Activated T-helper 17 cell treated with anti-CD3 and anti-CD28 coated beads, Interleukin-2, amount 50 U/mL, for 72 hours (primary cell): ENCODE measurements at places on chromosomes 3 and 15. TPM values are rescaled to one million over a fixed set of nuclear protein-coding genes. Genes with fewer than 3 reads are reported as not detected.

DNA sequence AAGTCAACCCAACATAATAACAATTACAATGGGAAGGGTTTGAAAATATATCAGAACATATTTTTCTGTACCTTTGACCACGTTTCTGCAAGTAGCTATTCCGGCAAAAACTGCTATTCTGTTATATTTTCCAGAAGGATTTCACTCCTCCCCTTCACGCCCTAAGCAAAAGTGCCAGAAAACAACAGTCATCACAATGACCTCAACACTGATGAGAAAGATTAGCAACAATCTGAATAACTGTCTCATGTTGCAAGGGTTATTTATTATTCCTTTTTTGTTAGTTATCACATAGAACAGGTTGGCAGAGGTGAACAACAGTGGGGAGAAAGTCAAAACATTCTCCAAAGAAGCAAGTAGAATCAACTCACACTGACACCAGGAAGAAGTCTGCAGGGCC, 269.4 kb upstream of the ARRDC4 start:
- no peaks in the 10 kb centered on the region for H3K27me3 ChIP-seq
- H3K36me3 ChIP-seq, result no peaks in the 10 kb centered on the region
- no peak overlapping the region for H3K4me3 ChIP-seq
- H3K27ac ChIP-seq, result no peak overlapping the region

The SLC22A14 gene
- total RNA-seq, result 0.11 TPM

- H3K4me1 ChIP-seq, result peaks cover 11% of the 10 kb centered on the region
- H3K27me3 ChIP-seq, result no peaks in the 10 kb centered on the region
- H3K27ac ChIP-seq, result peak overlapping the region; percentile 79
- no peaks in the 10 kb centered on the region for H3K36me3 ChIP-seq
- peak; percentile 23 for ATAC-seq
Observed at GRCh38 chr15:69666921-69667811, 214.5 kb downstream of the RPLP1 start.

- H3K27me3 ChIP-seq, result no peaks in the 10 kb centered on the region
- no peaks in the 10 kb centered on the region for H3K36me3 ChIP-seq
- no peak overlapping the region for H3K27ac ChIP-seq
- no peak for ATAC-seq
- no peak overlapping the region for H3K4me3 ChIP-seq
Observed at GRCh38 chr3:36178018-36178417, 202.3 kb upstream of the STAC start.

DNA sequence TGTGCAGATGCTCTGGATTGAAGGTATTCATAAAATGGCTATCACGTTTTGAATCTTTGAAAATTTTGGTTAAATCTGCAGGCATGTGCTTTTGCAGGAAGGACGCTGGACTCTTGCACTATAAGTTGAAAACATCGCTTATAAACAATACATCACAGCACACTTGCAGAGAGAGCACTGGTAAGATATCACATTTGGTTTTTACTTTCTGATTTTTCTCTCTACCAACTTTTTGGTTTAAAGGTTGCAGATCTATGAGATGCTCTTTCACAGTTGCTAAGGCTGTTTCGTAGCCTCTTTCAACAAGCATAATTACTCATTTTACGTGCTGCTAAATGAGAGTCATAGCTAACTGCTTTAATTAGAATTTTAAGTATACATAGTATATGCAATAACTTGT, 724.4 kb upstream of the ARRDC4 start:
- H3K4me3 ChIP-seq, result no peak overlapping the region
- H3K27ac ChIP-seq, result no peak overlapping the region
- H3K4me1 ChIP-seq, result peaks cover 3% of the 10 kb centered on the region
- no peaks in the 10 kb centered on the region for H3K36me3 ChIP-seq
- H3K27me3 ChIP-seq, result no peaks in the 10 kb centered on the region

DNA sequence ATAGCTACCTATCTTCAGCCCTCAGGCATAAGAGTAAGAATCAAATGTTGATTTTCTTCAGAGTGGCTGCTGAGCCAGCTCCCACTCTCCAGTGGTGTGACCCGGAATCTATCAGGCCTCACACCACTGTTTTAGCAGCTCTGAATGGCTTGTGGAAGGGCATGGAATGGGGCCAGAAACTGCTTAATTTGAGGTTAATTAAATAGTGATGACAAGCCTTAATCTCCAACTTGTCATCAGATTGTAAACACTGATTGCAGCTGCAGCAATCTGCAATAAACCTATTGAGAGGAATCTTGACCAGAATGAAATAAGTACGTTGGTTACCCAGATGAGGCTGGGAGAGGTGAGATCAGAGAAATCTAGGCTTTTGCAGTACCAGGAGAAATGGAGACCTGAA, 317.4 kb downstream of the FHIT start:
- no peak for ATAC-seq
- H3K27ac ChIP-seq, result no peak overlapping the region
- H3K4me3 ChIP-seq, result no peak overlapping the region
- H3K4me1 ChIP-seq, result no peaks in the 10 kb centered on the region

The PRSS50 gene
- not detected for total RNA-seq

The RAP2B gene
- total RNA-seq, result 18.9 TPM

The SCN5A gene
- 0.85 TPM for total RNA-seq

DNA sequence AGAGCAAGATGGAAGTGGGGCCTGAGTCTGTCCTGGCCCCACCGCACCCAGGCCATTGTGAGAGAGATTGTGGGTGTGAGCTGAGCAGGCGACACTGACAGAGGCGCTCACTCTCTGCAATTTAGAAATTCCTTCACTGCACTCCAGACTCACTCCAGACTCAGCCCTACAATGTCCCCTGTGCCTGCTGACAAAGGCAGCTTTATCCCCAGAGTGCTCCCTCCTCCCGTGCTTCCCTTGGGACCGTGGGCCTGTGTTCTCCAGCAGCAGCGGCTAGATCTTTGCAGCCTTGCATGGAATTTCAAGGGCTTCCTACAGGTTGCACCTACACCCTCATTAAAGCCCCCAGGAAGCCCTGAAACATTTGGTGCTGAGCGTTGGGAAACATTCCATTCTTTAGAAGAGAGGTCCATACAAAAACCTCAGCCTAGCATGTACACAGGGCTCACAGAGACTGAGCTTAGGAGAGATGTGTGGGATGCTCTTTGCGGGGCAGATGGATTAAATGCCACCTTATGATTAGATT, 1.3 kb upstream of the IL16 start:
- H3K36me3 ChIP-seq, result no peaks in the 10 kb centered on the region
- H3K4me1 ChIP-seq, result no peaks in the 10 kb centered on the region
- no peak overlapping the region for H3K4me3 ChIP-seq
- H3K27me3 ChIP-seq, result peaks cover 28% of the 10 kb centered on the region
- no peak overlapping the region for H3K27ac ChIP-seq

DNA sequence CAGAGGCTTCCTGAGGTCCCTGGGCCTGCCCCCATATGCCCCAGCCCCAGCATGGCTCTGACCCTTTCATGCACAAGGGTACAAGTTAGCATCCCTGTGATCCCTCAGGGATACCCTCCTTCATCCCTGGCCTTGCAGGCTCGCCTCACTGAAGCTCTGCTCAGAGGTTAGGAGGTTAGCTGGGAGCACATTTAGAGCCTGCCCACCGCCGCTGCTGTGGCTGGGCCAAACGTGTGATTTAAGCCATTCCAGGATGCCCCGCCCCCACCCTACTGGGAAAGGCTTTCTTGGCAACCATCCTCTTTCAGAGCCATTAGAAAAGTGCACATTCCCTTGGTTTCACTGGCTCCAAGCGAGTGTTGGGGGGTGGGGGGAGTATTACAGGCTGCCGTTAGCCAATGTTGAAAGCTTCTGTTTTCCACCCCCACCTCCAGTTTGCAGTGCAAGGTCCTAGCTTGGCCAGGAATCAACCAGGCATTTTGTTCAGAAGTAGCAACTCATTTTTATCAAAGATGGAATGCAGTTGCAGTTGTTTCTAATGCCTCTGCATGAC, 6.3 kb upstream of the HES1 start:
- no peak overlapping the region for H3K4me3 ChIP-seq
- H3K27me3 ChIP-seq, result peaks cover 35% of the 10 kb centered on the region
- H3K36me3 ChIP-seq, result no peaks in the 10 kb centered on the region
- ATAC-seq, result no peak

DNA sequence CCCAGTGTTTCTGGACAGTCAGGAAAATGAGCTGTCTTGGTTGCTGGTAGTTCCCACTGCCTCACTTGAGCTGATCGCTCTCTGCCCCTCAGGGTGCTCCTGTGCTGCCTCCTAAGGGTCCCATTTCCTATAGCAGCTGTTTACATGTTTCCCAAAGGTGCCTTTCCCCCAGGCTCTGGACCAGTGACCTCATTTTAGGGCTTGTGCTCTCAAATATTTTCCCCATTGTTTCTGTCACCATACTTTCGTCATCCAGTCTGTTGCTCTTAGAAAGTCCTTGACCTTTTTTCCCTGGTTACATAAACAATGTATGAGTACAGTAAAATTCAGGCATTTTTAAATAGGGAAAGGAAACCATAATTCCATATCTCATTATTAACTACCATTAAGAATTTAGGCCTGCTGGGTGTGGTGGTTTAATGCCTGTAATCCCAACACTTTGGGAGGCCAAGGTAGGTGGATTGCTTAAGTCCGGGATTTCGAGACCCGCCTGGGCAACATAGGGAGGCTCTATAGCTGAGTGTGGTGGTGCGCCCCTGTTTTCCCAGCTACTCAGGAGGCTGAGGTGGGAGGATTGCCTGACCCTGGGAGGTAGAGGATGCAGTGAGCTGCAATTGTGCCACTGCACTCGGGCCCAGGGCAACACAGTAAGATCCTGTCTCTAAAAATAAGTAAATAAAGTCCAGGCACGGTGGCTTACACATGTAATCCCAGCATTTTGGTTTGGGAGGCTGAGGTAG, 11.7 kb downstream of the RAD54L2 start:
- peaks cover 48% of the 10 kb centered on the region for H3K36me3 ChIP-seq
- no peaks in the 10 kb centered on the region for H3K27me3 ChIP-seq
- H3K4me1 ChIP-seq, result peaks cover 5% of the 10 kb centered on the region
- ATAC-seq, result no peak
- H3K4me3 ChIP-seq, result no peak overlapping the region

- H3K27me3 ChIP-seq, result no peaks in the 10 kb centered on the region
- H3K4me1 ChIP-seq, result peaks cover 17% of the 10 kb centered on the region
- no peaks in the 10 kb centered on the region for H3K36me3 ChIP-seq
- no peak overlapping the region for H3K4me3 ChIP-seq
- no peak for ATAC-seq
Observed at GRCh38 chr15:66287461-66288057, 5.8 kb upstream of the DIS3L start.

- H3K27ac ChIP-seq, result no peak overlapping the region
- ATAC-seq, result no peak
- no peaks in the 10 kb centered on the region for H3K36me3 ChIP-seq
- no peaks in the 10 kb centered on the region for H3K4me1 ChIP-seq
Observed at GRCh38 chr15:56838085-56838484, 80.4 kb upstream of the TCF12 start.

- H3K4me3 ChIP-seq, result peak overlapping the region; percentile 91
- no peak for ATAC-seq
- peaks cover 17% of the 10 kb centered on the region for H3K4me1 ChIP-seq
- H3K36me3 ChIP-seq, result peaks cover 47% of the 10 kb centered on the region
Observed at GRCh38 chr3:47825590-47825989, 22.7 kb downstream of the DHX30 start.

The CLPX gene
- total RNA-seq, result 74.2 TPM

GRCh38 chr15:99536422-99537040, 29.3 kb upstream of the MEF2A start:
- no peaks in the 10 kb centered on the region for H3K4me1 ChIP-seq
- ATAC-seq, result no peak
- H3K36me3 ChIP-seq, result no peaks in the 10 kb centered on the region

- no peak overlapping the region for H3K27ac ChIP-seq
- ATAC-seq, result no peak
- H3K27me3 ChIP-seq, result no peaks in the 10 kb centered on the region
- no peak overlapping the region for H3K4me3 ChIP-seq
- peaks cover 41% of the 10 kb centered on the region for H3K4me1 ChIP-seq
Observed at GRCh38 chr3:182808041-182808770, 14.9 kb downstream of the ATP11B start.

The GOLGA6A gene
- 0.11 TPM for total RNA-seq

DNA sequence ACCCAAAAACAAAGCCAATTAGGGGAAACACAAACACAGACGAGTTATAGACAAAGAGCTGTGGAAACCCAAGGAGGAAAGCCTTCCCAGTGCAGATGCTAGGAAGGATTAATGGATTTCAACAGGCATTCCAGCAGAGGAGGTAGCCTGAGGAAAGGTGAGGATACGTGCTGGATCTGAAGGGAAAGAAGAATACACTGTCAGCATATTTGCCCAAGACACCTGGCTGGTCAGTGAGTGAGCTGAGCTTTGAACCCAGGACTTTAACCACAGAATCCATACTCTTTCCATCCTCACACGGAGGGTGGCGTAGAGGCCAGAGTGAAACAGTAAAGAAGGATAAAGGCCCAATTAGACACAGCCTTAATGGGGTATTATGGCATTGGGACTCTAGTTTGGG, 9.1 kb upstream of the BFSP2 start:
- no peak overlapping the region for H3K27ac ChIP-seq
- H3K27me3 ChIP-seq, result no peaks in the 10 kb centered on the region
- no peaks in the 10 kb centered on the region for H3K4me1 ChIP-seq
- no peak for ATAC-seq

The TSPAN3 gene
- total RNA-seq, result 27.6 TPM

The FANCI gene
- 232 TPM for total RNA-seq

The TRIM42 gene
- not detected for total RNA-seq

DNA sequence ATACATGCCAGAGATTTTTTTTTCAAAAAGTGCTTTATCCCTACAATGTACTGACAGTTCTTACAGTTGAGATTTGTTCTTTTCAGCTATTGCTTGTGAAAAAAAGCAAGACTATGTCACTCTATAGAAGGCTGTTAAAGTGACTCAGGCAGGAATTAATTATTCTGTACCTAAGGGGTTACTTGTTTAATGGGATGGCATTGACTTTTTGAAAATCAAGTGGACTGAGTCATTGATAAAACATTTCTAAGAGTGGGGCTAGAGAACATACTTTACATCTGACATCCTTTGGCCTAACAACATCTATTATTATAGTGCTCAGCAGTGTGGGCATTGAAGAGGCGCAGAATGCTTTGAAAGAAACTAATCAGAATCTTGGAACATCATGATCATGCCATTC, 34.3 kb downstream of the INTS14 start:
- peaks cover 85% of the 10 kb centered on the region for H3K36me3 ChIP-seq
- no peak overlapping the region for H3K27ac ChIP-seq
- ATAC-seq, result no peak
- H3K4me1 ChIP-seq, result no peaks in the 10 kb centered on the region
- no peak overlapping the region for H3K4me3 ChIP-seq

The MKRN3 gene
- 0.29 TPM for total RNA-seq

GRCh38 chr3:85574006-85574705, 615.4 kb downstream of the CADM2 start:
- ATAC-seq, result no peak
- no peak overlapping the region for H3K27ac ChIP-seq
- H3K36me3 ChIP-seq, result no peaks in the 10 kb centered on the region

DNA sequence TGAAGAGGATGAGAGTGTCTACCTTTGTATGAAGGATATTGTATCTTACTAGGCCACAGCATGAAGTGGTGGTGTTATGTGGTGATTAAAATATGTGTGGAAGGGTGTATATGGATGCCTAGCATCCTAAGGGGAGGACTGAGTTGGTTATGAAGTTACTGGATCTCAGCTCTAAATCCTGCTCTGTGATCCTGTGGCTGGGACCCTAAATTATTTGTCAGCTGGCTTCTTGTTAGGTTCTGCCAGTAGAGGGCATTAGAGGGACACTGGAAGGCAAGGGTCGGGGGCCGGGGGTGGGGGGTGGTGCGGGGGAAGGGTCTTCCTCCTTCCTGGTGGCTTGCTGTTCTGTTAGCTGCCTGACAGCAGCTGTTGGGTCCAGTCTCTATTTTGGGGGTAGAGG, 34.9 kb downstream of the MORF4L1 start:
- peaks cover 99% of the 10 kb centered on the region for H3K36me3 ChIP-seq
- H3K4me1 ChIP-seq, result peaks cover 22% of the 10 kb centered on the region
- H3K27me3 ChIP-seq, result no peaks in the 10 kb centered on the region
- H3K4me3 ChIP-seq, result no peak overlapping the region
- H3K27ac ChIP-seq, result peak overlapping the region; percentile 11
- no peak for ATAC-seq

The OSTN gene
- total RNA-seq, result not detected
